ENCODE measurements at places on chromosomes 1 and 21.

DNA sequence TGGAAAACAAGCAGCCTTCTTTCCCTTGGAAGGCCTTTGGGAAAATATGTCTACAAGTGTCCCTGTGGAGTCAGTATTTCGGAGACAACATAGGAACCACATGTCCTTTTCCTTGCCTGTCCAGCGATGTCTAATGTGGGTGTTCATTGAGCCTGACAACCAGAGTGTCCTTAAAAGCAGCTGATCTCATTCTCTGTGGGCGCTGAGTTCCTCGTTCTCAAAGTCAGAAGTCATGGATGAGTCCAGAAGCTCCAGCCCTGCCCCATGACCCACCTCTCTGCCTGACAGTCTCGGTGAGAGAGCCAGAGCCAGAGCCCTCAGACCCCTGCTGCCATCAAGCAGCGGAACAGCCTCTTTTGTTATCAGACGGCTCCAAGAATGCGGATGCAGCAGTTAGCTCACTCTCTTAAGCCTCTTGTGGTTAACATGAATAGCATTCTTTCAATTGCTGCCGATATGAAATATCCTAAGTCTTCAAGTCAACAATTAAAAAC is 329.2 kb downstream of the TGFB2 start:
- DNase-seq = peak; percentile 35

DNA sequence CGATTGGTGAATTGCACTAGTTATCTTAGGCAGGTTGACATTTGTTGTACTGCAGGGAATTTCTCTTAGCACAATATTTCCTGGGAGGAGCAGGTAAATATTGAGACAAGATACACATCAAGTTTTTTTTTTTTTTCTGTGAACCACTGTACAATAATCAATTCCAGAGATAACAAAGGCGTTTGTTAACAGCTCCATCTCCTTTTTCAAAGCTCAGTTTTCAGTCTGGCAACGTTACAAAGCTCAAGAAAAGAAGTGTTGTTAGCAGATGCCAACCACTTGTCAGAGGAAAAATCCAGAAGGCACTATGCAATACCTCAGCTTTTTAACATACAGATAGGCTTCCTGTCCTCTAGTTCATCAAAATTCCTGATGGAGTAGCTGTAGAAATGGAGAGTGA is 40.9 kb upstream of the DAB1 start:
- no peak for DNase-seq

DNA sequence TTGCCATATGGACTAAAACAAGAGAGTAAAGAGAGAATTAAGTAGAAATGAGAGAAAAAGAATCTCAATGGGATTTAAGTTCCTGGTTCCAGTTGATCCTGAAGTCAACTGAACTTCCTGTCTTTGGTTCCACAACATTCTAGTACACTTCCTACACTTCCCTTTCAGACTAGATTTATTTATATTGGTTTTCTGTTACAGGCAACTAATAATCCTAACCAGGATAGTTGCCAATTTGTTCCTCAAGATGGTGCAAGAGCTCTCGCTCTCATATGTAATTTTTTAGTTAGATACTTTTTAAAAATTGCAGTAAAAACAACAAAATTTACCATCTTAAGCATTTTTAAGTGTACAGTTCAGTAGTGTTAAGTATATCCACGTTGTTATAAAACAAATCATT is 28.8 kb upstream of the TRIM45 start:
- no peak for DNase-seq

GRCh38 chr1:195188821-195189220 is 1419.4 kb downstream of the KCNT2 start:
- no peak for DNase-seq

GRCh38 chr1:223611936-223612335 is 53.6 kb downstream of the CAPN8 start:
- DNase-seq = no peak

GRCh38 chr1:238738892-238739291 is 647.5 kb upstream of the CHRM3 start:
- DNase-seq = peak; percentile 33

DNA sequence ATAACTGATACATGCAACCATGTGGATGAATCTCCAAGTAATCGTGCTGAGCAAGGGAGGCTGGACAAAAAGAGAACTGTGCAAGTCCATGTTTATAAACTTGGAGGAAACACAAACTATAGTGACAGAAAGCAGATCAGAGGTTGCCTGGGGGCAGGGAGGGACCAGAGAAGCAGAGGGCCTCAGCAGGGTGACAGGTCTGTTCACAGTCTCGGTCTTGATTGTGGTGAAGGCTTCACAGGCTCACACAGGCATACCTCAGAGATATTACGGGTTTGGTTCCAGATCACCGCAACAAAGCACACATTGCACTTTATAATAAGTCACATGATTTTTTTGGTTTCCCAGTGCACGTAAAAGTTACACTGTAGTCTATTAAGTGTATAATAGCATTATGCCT is 28.5 kb downstream of the ACOT7 start:
- DNase-seq = no peak

DNA sequence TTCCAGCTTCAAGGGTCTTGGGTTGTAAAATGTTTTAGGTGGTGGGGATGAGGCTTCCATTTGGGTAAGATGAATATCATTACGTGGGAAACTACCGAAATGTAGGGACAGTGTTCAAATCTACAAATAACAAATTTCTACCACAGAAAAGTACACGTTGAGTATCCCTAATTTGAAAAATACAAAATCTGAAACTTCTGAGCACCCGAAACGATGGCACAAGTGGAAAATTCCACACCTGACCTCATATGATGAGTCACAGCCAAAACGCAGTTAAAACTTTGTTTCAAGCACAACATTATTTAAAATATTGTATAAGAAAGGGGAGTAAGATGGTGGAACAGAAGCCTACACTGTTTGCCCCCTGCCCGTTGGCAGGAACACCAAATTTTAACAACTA is 8.8 kb upstream of the HENMT1 start:
- DNase-seq = no peak

DNA sequence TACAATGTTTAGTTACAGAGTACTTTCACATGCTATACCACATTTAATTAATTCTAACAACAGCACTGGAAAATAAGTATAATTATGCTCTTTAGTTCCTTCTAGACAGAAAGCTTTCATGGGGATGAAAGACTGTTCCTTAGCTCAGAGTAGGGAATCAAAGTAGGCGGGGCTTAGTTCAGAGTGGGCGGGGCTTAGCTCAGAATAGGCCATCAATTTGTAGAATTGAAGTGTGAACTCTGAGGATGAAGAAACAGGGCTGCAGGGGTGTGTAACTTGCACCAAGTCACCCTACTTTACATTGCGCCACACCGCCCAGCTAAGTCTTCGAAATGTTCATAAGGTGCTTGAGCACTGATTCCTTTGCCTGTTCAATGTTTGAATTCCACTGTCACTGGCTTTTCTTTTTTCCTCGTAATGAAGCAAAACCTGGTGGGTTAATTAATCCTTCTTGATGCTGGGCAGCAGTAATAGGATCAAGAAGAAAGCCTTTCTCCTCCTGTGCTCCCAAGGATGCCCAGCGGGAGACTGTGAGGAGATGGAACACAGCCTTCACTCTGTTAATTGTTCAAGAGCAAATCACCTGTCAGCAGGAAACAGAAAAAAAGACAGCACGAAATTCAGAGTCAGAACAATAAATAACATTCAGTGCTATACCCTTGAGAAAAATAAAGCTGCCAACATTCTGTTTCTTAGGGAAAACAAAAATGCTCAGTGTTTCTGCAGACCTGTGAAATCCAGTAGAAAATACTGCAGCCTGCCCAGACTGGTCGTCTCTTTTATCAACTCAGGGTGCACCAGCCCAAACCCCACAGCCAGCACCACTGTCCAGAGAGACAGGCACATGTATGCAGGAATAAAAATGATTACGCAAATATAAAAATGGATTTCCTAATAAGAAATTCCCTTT is 66.5 kb upstream of the CAMK1G start:
- DNase-seq = no peak

DNA sequence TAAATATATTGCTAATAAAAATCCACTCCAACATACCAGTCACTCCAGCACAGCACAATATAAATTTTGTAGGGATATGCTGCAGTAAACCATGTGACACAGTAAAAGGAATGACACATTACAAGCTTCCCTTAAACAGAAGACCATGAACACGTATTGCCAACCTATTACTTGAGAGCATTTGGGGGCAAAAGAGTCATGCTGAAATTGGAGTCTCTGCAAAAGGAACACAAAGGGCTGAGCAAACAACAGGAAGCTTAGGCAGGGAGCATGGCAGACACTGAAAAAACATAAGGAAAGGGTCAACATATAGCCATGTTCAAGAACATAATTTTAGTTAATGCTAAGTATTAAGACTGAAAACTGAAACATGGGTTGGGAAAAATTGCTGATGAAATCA is 214.5 kb downstream of the SMYD3 start:
- DNase-seq = no peak

GRCh38 chr1:214493126-214493796 is 58.1 kb downstream of the PTPN14 start:
- no peak for DNase-seq

DNA sequence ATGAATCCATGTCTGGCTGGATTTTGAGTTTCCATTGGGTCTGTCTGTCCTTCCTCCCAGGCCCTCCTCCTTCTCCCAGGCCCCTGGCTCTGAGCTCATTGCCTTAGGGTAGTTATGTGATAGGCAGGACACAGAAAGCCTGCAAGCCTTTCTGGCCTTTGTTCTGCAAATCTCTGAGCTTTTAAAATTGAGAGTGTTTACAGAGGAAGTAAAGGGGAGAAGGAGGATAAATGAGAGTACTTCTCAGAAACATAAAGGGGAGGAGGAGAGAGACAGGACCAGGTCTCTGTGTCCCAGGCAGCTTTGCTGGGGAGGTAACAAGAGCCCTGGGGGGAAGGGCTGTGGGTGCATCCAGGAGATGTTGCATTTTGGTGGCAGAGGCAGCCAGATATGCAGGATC is 126.7 kb downstream of the FOXD2 start:
- no peak for DNase-seq

- DNase-seq = no peak
These were observed 37.7 kb downstream of the SYF2 start for GRCh38 chr1:25194572-25195020.

- DNase-seq = no peak
These were observed 28.6 kb downstream of the ITPKB start for GRCh38 chr1:226710501-226710900.

DNA sequence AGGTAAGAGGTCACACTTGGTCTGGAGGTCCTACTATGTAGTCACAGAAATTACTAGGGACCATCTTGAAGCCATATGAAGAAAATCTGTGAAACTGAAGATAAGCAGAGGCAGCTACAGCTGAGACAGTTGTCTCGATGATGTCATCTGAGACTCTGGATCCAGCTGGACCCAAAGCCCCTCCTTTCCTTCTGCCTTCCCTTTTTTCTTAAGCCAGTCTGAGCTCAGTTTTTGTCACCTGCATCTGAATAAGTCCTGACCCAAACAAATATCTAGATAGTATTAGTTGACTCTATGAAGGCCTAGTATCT is 143.3 kb downstream of the ETS2 start:
- DNase-seq = no peak

DNA sequence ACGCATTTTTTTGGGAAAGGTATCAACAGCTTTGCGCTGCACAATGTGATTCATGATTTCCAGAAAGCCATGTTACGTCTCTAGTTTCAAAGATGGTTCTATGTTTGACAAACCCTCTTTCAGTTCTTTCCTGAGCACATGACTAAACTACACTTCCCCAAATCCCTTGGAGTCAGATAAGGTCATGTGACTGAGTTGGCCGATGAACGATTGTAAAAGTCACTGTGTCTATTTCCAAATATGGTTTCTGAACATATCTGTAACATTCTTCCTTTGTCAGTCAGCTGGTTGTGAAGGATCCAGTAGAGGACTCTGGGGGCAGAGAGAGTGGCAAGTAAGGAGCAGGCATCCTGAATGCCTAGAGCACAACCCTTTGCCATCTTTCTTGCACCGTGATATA is 35.4 kb downstream of the TMPRSS15 start:
- DNase-seq = no peak

- DNase-seq = peak; percentile 92
These were observed at the start of gene WRAP73 for GRCh38 chr1:3649342-3650247. Gene WRAP73 (minus strand): TSS chr1:3650103. CDS start chr1:3649999, 104 bp downstream.

GRCh38 chr1:156308078-156308477 is 9.0 kb upstream of the VHLL start:
- DNase-seq = no peak

- no peak for DNase-seq
These were observed 15.6 kb upstream of the C1orf174 start for GRCh38 chr1:3915551-3916121.
